ENCODE measurements at places on chromosomes 12 and 14. TPM values are rescaled to one million over a fixed set of nuclear protein-coding genes. Genes with fewer than 3 reads are reported as not detected.
A peak's percentile ranks its signal among the peaks of the same experiment; 100 is the strongest.

The RPS6KA5 gene
- 19.2 TPM for total RNA-seq

The GALC gene
- 14.9 TPM for total RNA-seq

The WNT1 gene
- total RNA-seq, result not detected

The FGD4 gene
- 47.6 TPM for total RNA-seq

GRCh38 chr12:131929581-131930456, 743 bp downstream of the PUS1 start:
- H3K4me3 ChIP-seq, result peak overlapping the region; percentile 91
- H3K27ac ChIP-seq, result peak overlapping the region; percentile 17
- no peaks in the 10 kb centered on the region for H3K27me3 ChIP-seq
- DNase-seq, result peak; percentile 44

DNA sequence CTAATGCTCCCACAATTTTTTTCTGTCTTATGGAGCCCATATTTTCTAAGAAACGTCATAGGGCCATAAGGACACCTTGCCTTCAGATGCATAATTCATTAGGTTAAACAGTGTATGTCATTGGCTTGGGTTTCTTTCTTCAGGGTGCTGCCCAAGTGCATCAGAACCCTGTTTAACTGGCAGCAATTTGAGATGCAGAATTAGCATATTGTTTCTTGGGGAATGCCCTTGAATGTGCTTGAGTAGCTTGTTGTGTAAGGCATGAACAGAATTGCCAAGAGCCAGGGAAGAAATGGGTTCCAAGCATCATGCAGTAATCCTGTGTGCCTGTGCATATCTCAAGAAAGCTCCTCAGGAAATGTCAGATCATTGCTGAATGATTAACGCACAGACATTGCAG, 277.2 kb downstream of the SYT1 start:
- H3K4me1 ChIP-seq, result no peaks in the 10 kb centered on the region
- H3K27me3 ChIP-seq, result no peaks in the 10 kb centered on the region
- H3K27ac ChIP-seq, result no peak overlapping the region
- no peak overlapping the region for H3K4me3 ChIP-seq

- no peaks in the 10 kb centered on the region for H3K36me3 ChIP-seq
- H3K27ac ChIP-seq, result no peak overlapping the region
- no peaks in the 10 kb centered on the region for H3K4me1 ChIP-seq
- no peak for DNase-seq
- H3K4me3 ChIP-seq, result no peak overlapping the region
These were observed 74.3 kb upstream of the SLC24A4 start for GRCh38 chr14:92248696-92249095.

GRCh38 chr14:67526676-67527459, 6.2 kb upstream of the PLEKHH1 start:
- H3K36me3 ChIP-seq, result no peaks in the 10 kb centered on the region
- DNase-seq, result peak; percentile 70
- no peak overlapping the region for H3K4me3 ChIP-seq
- no peaks in the 10 kb centered on the region for H3K4me1 ChIP-seq
- no peak overlapping the region for H3K27ac ChIP-seq

DNA sequence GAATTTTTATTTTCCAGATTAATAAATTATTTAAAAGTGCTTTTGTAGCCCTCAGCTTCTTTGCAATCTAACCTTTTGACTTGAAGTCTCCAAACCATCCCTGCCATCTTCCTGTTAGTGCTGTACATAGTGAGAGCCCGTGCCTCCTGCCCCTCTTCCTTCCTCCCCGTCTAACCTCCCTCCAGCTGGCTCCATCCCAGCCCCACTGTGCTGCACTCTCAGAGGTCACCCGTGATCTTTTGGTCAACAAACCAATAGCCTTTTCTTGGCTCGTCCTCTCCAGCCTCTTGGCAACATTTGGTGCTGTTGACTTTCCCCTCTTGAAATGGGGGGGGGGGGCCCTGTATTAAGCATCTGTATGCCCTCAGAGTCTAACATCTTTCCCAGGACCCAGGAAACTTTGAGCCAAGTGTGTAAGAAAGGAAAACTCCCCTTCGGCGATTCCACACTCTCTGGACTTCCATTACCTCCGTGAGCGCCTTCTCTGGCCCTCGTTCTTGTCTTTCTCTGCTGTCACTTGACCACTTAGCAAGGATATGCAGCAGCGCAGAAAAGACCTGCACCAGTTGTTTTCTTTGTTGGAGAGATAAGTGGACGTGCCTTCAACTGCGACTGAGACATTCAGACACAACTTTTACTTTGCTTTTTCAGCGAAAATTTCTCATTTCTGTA, 44.1 kb downstream of the FBXW8 start:
- H3K27ac ChIP-seq, result no peak overlapping the region
- no peak for DNase-seq
- no peak overlapping the region for H3K4me3 ChIP-seq
- H3K4me1 ChIP-seq, result no peaks in the 10 kb centered on the region

DNA sequence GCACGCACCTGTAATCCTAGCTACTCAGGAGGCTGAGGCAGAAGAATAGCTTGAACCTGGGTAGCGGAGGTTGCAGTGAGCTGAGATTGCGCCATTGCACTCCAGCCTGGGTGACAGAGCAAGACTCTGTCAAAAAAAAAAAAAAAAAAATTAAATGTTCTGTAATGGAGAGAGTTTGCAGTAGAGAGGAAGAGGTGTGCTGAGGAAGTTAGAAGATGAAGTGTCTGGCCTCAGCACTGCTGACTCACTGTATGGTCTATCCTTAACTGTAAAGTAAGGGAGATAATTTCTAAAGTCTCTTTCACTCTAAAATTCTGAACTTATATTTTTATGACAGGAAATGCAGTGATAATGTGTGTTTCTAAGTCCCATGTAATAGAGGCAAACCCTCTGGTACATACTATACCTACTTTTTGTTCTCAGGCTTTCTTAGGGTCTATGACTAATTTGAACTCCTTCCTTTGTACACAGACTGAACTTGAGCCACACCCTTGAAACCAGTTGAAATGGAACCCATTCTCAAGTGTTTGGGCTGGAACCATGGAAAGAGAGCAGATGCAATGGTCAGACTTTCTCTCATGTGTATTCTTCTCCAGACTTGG, 278.1 kb upstream of the FAR2 start:
- H3K4me1 ChIP-seq, result no peaks in the 10 kb centered on the region
- no peak overlapping the region for H3K4me3 ChIP-seq
- no peaks in the 10 kb centered on the region for H3K27me3 ChIP-seq
- DNase-seq, result no peak

GRCh38 chr12:27012982-27013255, 1.3 kb downstream of the TM7SF3 start:
- no peak overlapping the region for H3K27ac ChIP-seq
- DNase-seq, result no peak
- no peak overlapping the region for H3K4me3 ChIP-seq
- H3K27me3 ChIP-seq, result no peaks in the 10 kb centered on the region
- no peaks in the 10 kb centered on the region for H3K36me3 ChIP-seq
- peaks cover 8% of the 10 kb centered on the region for H3K4me1 ChIP-seq

Measured in colonic mucosa (tissue), 4 donors.